ENCODE measurements at places on chromosomes 6 and 20. TPM values are rescaled to one million over a fixed set of nuclear protein-coding genes. Genes with fewer than 3 reads are reported as not detected.

The SOX18 gene
- total RNA-seq = 47.6 TPM

- peak; percentile 86 for DNase-seq
Measured at GRCh38 chr6:31541059-31541657, 645 bp downstream of the DDX39B start.

GRCh38 chr6:167660944-167661551, 165.7 kb upstream of the AFDN start:
- peak; percentile 64 for DNase-seq

The CST4 gene
- not detected for total RNA-seq

The MYLK4 gene
- 0.67 TPM for total RNA-seq

DNA sequence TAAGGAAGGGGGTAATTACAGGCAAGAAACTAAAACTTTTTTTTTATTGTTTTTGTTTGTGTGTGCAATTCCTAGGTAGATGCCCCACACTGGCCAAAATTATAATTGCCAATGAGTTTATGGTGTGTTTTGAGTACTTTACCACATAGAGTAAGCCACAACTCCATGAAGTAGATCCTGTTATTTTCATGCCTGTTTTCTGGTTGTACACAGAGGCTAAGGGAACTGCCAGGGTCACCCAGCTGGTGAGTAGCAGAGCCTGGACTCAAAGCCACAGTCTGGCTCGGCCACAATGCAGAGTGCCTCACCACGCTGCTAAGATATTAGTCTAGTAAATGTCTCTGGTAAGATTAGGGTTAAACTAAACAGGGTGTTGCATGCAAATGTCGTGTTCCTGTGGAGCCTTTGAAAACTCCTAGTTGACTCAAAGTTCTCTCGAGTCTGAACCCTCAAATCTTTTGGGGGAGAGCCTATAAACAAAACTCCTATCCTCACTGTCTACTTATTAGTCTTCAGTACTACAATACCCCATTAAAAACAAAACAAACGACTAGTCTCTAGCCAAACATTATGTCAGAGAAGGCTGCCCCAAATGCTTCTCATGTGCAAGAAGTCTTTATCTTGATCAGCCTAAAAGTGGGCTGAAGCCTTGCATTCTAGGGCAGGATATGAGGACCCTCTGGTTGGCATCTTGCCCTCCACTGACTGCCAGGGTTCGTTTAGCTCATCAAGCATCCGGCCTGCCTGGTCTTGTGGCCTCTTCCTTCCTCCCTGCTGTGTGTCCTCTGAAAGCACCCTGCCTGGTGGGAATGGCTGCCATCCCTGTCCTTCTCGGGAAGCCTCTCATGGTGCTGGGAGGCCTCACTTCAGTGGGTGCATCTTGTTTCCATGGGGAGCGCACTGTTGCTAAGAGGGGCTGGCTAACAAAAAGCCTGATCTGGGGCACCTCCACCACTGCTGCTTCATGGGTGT, 4.2 kb downstream of the DUSP22 start:
- peak; percentile 86 for DNase-seq

- DNase-seq = no peak
Measured at GRCh38 chr6:36888115-36888643, 2.4 kb downstream of the C6orf89 start.

The CTCFL gene
- total RNA-seq = not detected

The TPMT gene
- 10.0 TPM for total RNA-seq

GRCh38 chr6:105628156-105628860, 225.4 kb upstream of the PREP start:
- no peak for DNase-seq

The NKAIN4 gene
- not detected for total RNA-seq

- DNase-seq = no peak
Measured at GRCh38 chr6:140956571-140957369, 1176.0 kb upstream of the GJE1 start.

DNA sequence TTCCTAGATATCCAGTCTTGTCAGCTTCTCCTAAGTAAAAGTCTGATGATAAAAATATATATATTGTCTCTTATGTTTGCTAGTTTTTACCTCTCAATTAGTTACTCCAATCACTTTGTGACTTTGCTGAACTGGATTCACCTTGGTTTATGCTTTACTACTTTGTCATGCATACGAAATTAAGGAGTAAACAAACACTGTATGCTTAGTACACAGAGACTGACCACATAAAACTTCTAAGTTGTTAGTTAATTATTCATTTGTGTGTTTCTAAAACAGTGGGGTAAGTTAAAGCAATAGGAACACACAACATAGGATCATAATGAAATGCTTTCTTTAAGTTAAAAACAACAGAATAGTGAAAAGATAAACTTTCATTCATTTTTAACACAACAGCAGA, 877.3 kb upstream of the MAP3K7 start:
- no peak for DNase-seq

The NOX3 gene
- not detected for total RNA-seq

DNA sequence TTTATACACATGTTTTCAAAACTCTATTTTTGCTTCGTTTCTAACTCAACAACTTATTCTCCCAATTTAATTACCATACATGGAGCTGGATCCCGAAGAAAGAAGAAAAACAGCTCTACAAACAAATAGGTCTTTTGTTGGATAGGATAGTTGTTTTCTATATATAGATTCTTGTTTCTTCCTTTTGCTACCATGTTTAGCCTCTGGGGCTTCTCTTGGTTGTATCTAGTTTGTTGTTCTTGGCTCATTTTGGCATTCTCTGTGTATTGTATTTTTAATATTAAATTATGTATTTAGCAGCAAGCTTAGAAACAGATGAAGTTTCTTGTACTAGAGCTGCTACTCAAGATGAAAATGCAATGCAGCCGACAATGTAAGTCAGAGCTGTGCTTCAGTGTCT, 60.9 kb downstream of the PLCB4 start:
- DNase-seq = no peak

The GGTLC1 gene
- not detected for total RNA-seq

DNA sequence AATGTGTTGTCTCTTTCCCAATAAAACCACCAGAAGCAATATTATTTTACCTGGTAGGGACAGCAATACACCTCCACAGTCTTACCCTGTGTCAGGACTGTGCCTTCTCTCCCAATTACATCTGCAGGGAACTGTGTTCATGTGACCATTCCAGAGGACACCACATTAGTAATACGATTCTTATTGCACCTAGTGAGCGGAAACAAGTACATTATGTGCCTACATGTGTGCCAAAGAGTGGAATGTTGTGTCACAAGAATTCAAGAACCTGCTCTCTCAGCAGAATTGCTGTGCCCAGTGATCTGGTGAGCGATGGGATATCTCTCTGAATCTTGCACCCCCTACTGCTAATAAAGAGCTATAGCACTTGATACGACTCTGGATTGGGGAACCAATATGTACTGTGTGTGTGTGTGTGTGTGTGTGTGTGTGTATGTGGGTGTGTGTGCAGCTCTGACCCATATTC, 57.4 kb upstream of the FOXC1 start:
- no peak for DNase-seq
